NCI-H526 treated with DMSO at 0.1 percent for 48 hours (cell line): ENCODE measurements at places on chromosomes 11 and 22.

DNA sequence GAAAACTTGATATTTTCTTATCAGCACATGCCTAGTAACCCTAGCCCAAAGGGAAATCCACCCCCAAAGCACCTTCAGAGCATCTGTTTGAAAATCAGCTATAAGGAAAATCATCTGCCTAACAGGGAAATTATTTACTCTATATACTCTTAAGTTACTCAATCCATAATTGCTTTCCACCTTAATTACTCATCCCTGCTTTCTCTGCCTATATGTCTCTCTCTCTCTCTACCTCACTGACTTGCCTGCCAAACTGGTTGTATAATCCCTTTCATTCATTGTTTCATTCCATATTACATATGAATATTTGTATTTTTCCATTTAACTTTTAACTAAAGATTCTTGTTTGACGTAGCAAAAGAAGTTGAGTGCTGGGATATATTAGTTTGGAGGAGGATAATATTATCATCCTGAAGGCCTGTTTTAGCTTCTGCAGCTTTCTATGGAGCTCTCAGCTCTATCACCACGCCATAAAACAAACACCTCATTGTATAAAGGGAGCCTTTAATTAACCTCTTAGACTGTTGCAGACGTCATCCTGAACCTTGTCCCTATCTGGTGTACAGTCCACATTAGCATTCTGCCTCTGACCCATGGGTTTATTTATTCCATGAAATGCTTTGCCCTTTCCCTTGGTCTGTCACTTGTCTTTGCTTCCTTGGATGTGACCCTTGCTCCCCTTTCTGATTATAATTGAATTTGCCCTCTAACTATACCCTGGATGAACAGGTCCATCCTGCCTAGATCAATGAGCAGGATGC, 98.9 kb downstream of the INSC start:
- DNase-seq: peak; percentile 58

GRCh38 chr11:18408558-18409291, 3.4 kb upstream of the LDHC start:
- DNase-seq: no peak

- DNase-seq: no peak
These were observed 8.6 kb downstream of the RPUSD4 start for GRCh38 chr11:126202646-126203359.

DNA sequence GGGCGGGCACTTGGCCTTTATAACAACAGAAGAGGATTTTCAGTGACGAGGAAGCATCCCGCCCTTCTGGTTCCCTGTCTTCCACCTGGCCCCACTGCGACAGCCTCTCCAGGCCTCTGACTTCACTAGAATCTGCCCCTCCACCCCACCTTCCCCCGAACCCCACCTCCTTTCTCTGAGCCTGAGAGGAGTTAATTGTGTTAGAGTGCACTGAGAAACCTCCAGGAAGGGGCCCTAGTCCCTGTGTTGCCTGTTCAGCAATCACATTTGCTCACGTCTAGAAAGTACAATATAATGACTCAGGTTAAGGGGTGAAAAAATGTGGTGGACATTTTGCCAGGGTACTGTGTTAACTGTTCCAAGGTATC, 38.8 kb downstream of the PTPRJ start:
- DNase-seq: peak; percentile 90

DNA sequence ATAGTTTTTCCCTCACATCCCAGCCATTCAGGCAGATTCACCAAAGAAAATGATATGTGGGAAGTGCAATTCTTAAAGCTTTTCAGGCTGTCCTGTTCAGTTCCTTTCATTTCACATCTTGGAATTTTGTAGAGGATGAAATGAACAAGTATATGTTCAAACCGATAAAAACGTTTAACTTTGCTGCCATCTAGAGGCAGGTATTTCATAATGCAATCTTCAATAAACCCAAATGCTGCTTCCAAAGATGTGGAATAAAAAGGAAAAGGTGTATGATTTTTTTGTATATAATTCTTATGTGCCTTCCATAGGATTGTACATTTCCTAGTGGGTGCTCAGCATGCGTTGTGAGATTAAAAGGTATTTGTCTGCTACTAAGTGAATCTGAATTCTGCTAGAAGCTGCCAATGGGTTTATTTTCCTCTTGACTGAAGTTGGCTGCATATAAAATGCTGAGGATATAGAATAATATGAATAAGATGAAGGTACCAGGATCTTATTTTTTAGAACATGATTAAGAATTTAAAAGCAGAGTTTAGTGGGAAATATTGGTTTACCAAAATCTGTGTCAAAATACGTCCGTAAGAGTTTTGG, 199.3 kb downstream of the PGR start:
- peak; percentile 66 for DNase-seq

DNA sequence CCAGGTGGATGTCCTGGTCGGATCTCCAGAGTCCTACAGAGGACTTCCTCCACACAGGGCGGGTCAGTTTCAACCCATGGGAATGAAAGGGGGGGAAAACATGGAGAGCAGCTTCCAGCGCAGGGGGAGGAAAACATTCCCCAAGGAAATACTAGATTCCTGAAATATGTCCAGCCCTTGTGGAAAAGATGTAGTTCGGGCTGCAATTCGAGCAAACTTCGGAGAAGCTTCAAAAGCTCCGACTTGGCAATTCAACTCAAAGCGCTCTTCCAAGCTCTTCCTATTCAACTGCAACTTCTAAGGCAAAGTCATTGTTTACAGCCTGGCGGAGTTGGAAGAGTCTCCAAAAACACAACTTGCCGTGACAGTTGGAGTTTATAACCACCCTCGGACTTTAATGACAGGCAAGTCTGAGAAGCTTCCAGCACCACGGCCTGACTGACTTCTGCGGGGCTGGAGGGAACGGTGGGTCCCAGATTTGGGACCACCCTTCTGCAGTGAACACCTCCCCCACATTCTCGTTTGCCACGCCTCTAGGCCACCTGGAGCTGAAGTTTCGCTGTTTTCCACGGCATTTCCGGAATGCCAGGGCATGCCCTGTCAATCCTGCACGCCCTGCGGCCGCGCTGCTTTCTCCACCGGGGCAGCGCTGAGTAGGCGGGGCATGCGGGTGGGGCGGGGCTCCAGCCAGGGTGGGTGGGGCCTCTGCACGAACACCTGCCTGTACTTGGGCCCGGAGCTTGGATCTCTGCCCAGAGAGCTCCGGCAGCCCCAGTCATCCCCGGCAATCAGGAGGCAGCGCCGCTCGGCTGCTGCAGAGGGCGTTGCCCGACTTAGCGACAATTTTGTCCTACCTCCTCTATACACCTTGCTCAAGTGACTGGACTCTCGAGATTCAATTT, 49.0 kb upstream of the BIRC3 start:
- DNase-seq: peak; percentile 91

DNA sequence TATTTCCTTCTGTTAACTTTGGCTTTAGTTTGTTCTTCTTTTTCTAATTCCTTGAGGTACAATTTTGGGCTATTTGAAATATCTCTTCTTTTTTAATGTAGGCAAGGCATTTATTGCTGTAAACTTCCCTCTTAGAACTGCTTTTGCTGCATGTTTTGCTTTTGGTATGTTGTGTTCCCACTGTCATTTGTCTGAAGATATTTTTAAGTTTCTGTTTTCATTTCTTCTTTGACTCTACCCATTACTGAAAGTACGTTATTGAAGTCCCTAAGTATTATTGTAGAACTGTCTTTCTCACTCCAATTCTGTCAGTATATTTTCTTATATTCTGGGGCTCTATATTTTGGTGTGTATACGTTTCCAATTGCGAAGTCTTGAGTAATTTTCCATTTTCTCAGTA, 77.9 kb downstream of the KCNQ1OT1 start:
- DNase-seq: no peak

- no peak for DNase-seq
These were observed 18.2 kb downstream of the ARRB1 start for GRCh38 chr11:75333022-75333806.

GRCh38 chr11:70201882-70202861, 924 bp upstream of the FADD start:
- DNase-seq: no peak

- DNase-seq: no peak
These were observed 60.6 kb downstream of the FAM83F start for GRCh38 chr22:40055143-40055883.

DNA sequence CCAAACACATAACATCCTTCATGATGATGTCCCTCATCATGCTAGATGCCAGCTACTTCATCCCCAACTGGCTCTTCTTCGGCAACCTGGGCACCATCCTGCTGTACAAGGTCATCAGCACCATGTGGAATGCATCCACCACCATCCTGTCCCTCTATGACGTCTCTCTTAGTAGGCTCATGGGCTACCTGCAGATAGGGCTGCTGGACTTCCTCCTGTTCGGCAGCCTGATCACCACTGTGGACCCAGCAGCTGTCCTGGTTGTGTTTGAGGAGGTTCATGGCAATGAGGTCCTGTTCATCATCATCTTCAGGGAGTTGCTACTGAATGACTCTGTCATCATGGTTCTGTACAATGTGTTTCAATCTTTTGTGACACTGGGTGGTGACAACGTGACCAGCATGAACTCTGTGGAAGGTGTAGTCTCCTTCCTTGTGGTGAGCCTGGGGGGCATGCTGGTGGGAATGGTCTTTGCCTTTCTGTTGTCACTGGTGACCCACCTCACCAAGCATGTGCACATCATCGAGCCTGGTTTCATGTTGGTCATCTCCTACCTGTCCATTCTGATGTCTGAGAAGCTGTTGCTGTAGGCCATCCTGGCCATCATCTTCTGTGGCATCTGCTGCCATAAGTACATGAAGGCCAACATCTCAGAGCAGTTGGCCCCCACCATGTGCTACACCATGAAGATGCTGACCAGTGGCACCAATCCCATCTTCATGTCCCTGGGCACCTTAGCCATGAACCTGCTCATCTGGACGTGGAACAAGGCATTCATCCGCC, 120.7 kb upstream of the SERPIND1 start:
- no peak for DNase-seq

GRCh38 chr11:82560836-82561235, 172.8 kb downstream of the FAM181B start:
- no peak for DNase-seq

DNA sequence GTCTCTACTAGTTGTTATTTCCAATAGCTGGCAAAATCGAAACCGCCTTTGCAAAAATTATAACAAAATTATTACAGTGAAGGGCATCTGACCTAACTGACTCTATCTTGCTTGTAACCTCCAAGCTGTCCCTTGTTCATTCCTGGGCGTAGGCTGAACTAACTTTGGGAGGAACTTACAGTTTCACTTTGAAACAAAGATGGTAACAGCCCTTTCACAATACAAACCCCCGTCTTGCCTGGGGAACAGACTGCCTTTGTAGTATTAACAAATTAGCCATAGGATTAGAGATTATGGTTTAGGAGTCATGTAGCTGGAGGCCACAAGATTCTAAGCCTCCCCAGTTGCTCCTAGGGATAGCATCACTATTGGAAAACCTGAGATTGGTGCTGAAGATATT, 131.6 kb upstream of the HSD17B12 start:
- DNase-seq: no peak

DNA sequence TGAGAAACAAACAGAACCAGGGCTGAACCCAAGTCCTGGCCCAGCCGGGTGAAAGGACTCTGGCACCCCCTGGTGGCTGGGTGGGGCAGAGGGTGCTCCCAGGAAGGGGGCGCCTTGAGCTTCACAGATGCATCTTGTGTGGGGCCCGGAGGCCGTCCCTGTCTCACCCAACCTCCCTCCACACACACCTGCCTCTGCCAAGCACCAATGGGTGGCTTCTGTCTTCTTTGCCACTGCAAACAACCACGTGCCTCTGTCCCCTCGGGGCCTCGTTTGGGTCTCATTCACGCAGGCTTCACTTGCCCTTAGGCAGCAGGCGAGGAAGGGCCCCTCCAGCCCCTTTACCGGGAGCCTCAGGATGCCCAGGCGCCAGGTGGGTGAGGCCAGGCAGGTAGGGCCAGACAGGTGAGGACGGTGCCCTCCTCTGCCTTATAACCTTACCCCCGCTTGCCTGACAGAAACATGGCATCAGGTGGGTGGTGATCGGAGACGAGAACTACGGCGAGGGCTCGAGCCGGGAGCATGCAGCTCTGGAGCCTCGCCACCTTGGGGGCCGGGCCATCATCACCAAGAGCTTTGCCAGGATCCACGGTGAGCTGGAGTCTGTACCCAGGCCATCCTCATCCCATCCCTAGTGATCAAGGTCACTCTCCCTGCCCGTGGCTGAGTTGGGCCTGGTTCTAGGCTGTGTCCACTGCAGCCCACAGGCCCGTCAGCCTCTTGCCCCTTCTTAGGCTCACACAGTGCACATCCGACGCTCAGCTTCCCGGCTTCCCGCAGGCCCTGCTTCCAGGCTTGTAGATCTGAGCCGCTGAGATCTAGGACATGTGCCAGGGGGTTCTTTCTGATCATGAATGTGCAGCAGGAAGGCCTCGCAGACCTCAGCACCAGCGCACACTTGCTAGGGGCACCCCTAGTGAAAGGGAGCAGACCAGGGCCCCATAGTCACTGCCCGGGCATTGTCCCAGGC, 17.2 kb downstream of the POLR3H start:
- no peak for DNase-seq

DNA sequence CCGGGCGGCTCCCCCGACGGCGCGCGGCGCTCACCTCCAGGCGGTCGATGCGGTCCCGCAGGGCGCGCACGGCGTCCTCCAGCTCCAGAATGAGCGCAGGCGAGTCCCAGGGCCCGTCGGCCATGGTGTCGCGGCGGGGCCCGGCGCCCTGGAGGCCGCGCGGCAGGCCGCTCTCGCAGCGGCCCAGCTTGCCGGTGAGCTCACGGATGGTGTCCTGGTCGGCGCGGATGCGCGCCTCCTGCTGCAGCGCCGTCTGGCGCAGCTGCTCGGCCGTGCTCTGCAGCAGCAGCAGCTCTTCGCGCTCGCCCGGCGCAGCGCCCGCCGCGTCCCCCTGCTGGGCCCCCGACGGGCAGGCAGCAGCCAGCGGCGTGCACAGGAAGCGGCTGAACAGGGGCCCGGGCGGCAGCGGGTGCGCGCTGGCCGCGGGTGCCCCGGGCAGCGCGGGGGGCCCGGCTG, 599 bp downstream of the NPTXR start:
- DNase-seq: no peak

DNA sequence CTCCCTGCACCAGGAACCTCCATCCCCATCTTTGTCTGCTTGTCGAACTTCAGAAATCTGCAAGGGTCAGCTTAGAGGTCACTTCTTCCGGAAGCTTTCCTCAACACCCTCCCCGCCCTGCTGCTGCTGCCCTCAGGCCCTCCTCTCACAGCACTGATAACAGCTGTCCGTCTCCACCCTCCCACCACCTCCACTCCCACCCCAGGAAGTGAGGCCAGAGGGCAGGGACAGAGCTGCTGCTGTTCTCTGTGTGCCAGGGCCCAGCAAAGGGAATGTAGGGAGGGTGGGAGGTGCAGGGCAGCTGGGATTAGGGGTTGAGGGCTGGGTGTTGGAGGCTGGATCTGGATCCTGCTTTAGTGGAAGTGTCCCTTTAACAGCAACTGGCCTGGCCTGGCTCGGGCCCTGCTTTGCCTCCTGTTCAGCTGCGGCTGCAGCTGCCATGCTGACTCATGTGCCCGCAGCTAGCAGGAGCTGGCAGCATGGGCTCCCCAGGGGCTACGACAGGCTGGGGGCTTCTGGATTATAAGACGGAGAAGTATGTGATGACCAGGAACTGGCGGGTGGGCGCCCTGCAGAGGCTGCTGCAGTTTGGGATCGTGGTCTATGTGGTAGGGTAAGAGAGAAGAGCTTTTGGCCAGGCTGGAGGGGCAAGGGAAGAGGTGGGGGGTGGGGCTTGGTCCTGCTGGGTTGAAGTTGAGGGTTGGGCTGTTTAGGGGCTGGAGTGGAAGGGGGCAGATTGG, at the start of gene P2RX6:
TSS of gene P2RX6 (plus strand) at position 440 of the 740 bp plus-strand sequence. CDS start at position 450, 10 bp downstream.
- no peak for DNase-seq

- DNase-seq: no peak
These were observed 453.9 kb upstream of the CCDC179 start for GRCh38 chr11:23314162-23314561.
